ENCODE measurements at places on chromosomes 7 and 10.
A peak's percentile ranks its signal among the peaks of the same experiment; 100 is the strongest.

GRCh38 chr10:15348579-15348978 lies 22.5 kb downstream of the FAM171A1 start:
- DNase-seq = no peak

- DNase-seq = no peak
These were observed 87.1 kb downstream of the FZD1 start for GRCh38 chr7:91351374-91351773.

DNA sequence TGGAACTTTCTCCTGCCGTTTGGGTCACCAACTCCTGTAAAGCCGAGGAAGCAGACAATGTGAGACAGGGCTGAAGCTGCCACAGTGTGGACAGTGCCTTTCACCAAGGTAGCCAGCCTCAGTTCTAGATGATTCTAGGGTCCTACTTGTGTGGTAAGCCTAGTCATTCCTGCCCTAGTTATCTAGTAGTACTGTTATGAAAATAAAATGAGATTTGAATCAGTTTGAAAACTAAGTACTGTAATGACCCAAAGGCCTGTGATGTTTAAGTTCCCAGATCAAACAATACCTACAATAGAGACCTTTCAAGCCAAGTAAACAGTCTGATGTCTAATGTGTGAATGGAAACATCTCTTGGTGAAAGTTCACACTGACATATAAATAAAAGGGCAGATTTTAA lies 37.1 kb downstream of the POLL start:
- DNase-seq = no peak

DNA sequence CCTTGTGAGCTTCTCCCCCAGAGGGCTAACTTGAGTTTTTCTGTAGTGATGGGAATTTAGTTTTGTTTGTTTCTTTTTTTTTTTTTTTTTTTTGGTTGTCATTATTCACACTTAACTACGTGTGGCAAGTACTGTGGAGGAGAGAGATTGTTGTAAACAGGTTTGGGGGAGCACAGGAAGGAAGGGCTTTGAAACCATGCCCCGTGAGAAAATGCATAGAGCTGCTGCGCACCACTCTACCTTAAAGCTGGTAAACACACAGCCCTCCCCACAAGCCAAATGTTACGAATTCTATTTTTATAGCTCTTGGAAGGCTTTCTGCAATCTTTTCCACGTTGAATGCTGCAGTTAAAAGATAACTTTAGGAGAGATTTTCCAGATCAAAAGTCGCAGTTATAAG lies 76.2 kb downstream of the ZNF22 start:
- DNase-seq = no peak

- DNase-seq = no peak
These were observed 103.9 kb upstream of the STK17A start for GRCh38 chr7:43479042-43479441.

DNA sequence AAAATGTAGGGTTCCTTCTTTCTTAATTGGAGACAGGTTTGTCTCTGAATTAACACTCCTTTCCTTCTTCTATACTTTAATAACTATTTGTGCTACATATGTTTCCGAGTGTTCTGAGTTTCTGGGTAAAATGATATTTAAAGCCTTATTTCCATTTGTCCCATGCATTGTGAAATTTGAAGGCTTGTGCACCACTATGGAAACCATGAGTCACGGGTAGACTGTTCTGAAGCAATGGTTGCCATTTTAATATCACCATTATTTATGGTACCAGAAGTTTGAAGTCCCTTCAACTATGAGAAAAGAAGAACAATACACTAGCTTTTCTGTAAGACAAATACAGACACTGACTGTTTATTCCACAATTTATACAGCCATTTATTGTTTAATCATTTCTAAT lies 44.7 kb upstream of the ZEB1 start:
- DNase-seq = no peak

DNA sequence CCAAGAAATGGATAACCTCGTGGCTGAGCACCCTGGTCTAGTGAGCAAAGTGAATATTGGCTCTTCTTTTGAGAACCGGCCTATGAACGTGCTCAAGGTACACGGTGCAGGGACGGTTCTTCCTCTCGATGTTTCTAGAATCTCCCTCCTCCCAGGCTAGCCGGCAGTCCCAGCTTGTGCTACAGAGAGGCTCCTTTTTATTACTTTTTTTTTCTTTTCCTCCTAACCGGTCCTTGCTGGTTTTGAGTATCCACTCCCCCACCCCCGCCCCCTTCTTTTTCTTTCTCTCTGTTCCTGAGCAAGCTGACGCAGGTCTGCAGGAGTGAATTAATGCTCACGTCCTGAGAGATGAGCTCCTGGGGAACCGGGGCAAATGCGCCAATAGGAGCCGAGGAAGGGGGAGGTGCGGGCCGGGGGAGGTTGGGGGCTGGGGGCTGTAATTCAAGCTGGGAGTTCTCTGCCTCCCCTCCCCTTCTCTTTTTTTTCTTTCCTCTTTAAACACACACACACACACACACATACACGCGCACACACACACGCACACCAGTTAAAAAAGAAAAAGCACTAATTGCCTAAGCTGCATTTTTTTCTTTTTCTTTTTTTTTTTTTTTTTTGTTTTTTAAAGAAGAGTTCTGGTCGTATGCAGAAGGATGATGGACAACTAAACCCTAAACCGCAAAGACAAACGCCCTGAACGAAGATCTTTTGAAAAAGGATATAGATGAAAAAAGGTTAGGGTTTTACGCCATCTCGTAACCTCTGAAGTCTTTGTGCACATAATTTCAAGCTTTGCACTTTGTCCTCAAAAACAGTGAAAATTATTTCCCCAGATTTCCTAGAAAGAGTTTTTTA lies 6.6 kb downstream of the CPA2 start:
- DNase-seq = peak; percentile 1

DNA sequence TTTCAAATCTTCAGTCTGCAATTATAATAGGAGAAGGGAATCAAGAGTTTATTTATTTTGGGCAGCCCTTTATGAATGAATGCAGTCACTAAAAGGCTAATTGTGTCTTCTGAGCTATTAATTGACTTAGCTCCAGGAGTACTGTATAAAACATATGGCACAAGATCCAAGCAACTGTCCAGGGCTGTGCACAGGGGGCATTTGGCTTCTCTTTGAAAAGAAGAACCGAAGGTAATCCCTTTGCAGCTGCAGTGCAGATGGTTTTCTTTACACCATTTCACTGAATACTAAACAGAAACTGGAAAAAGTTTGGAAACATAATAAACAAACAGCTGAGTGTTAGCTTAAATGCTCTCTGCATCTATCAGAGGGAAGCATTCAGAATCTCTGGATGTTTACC lies 282.6 kb upstream of the LRRN3 start:
- no peak for DNase-seq

DNA sequence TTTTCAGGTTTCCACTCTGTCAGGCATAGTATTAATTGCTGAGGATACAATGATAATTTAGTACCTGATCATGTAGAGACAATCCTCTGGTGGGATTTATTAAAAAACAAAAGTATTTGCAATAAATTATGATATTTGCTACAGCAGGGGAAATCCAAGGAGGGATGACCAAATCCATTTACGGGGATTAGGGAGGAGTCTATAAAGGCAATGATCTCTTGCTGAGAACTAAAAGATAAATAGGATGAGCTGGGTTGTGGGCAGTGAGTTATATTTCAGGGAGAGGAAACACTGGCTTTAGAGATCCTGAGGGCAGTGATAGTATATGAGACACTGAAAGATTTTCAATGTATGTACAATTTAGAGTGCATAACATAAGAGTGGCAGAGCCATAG lies 305.5 kb downstream of the GPR37 start:
- DNase-seq = no peak

- no peak for DNase-seq
These were observed 12.4 kb upstream of the MTERF1 start for GRCh38 chr7:91892821-91893340.

- DNase-seq = no peak
These were observed 94.0 kb downstream of the CYTH3 start for GRCh38 chr7:6178298-6179029.

GRCh38 chr10:53441843-53442242 lies 669.3 kb upstream of the MBL2 start:
- no peak for DNase-seq

DNA sequence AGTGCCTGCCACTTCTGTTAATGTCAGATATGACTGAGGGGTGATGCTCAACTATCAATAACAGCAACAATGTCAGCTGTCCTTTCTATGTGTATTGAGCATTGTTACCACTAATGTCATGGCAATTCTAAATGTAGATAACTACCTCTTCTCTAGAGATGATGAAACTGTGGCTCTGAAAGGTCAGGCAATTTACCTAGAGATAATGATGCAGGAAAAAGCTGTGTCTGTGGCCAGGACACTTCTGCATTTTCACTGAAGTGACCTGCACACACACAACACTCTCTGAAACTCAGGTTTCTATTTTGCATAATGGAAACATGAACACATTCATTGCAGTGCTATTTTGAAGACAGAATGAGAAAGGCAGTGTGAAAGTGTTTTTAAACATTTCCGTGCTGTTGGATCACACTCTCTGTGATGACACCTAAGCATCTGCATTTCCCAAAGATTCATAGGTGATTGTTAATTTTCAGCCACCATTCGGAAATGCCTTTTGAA lies 148.2 kb downstream of the KCND2 start:
- DNase-seq = no peak

GRCh38 chr7:142878315-142878714 lies 7.2 kb downstream of the TRPV6 start:
- DNase-seq = no peak

DNA sequence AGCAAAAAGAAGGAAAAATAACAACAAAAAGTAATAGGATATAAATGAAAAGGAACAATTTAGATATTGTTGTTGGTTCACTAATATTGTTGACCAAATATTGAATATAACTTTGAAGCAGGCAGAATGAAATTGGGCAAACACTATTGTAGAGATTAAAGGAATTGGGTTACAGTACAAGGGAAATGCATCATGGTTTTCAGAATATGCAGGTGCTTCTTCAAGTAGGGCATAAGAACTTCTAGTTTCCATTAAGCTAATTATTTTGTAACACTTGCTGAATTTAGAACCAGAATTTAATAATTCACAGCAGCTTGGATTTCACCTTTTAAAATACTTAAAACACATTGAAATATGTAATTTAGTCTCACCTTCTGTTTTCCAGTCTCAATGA lies 36.5 kb downstream of the RPA3 start:
- no peak for DNase-seq

DNA sequence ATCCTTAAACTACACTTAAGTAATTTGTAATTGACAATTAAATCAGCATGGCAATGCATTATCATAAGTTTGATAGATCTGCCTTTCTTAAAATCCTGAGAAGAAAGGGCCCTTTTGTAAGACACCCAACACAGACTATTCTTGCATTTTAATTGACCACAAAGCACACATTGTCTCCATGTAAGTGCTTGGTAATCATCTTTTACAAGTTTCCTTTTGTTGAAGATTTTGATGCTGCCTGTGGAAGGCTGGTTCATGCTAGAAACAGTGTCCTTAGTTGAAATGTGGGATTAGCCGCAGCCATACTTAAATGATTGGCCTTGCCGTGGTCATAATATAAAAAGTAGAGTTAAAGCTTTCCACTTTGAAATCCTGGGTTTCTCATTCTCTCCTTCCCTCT lies 32.3 kb upstream of the CELF2 start:
- DNase-seq = no peak

GRCh38 chr7:2070151-2070763 lies 162.5 kb downstream of the MAD1L1 start:
- DNase-seq = no peak

DNA sequence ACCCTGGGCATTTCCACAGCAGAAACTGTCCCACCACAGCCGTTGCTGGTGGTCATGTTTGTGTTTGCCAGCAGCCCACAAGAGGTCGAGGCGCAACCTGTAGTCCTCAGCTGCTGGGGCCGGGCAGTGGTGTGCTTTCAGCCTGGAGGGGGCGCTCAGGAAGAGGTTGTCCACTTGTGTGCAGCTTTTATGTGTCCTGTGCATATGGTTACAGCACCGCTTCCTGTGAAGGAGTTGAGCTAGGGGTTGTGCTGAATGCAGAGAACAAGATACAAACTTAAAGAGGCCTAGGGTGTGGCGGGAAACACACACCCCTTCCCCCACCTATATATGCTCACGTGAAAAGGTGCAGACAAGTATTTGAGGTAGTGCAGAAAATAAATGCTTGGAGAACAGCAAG lies 29.5 kb upstream of the PFKFB3 start:
- peak; percentile 80 for DNase-seq

GRCh38 chr7:44733708-44734481 lies 14.8 kb upstream of the ZMIZ2 start:
- no peak for DNase-seq

GRCh38 chr7:144780071-144780608 lies 55.7 kb downstream of the TPK1 start:
- DNase-seq = no peak

- DNase-seq = peak; percentile 57
These were observed at the start of gene EFCAB10 for GRCh38 chr7:105581066-105581811. Gene EFCAB10, minus strand, starts transcription at chr7:105581493. Its CDS starts 30 bp downstream, at chr7:105581463.

DNA sequence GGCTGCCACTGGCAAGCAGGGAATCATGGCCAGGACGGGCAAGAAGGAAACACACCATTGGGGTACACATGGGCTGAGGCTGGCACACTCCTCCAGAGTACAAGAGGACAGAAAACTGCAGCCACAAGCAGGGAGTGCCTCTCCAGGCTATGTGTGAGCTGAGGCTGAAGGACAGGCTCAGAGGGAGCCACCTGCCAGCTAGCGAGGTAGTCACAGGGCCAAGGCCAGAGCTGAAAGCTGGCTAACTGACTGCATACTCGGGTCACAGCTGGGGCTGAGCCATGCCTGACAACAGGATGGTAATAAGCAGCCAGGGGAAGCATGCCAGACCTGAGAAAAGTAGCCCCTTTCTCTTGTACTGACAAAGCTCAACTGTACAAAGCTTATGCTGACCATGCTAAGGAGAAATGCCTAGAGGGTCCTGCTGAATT lies 52.0 kb downstream of the KIF5B start:
- no peak for DNase-seq

DNA sequence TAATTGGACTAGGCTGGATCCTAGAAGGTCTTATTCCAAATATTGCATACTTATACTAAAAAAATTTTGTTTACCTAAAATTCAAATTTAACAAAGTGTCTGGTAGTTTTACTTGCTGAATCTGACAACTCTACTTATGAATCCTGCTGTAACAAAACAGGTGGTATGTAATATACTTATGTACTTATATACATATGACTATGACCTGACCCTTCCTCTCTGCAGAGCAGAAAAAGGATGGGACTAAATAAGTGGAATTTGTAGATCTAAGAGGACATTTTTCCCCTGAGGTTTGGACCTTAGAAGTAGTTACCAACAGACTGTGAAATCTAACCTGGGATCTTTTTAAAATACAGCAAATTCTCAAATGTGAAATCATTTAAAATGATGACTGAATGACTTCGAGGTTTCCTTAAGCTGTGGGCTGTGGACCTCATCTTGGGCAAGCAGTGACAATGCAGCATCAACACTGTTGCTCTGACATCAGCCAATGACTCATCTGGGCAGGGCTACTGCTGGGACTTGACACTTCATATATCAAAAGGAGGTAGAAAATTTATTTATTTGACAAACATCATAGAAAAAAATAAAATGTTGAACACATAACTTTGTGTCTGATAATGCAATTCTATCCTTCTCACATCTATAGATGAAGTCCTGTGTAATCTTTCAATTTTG lies 73.6 kb downstream of the RELN start:
- no peak for DNase-seq

Data from CD4-positive, CD25-positive, alpha-beta regulatory T cell (primary cell).